ENCODE measurements at places on chromosomes 5 and 9. TPM values are rescaled to one million over a fixed set of nuclear protein-coding genes. Genes with fewer than 3 reads are reported as not detected.

DNA sequence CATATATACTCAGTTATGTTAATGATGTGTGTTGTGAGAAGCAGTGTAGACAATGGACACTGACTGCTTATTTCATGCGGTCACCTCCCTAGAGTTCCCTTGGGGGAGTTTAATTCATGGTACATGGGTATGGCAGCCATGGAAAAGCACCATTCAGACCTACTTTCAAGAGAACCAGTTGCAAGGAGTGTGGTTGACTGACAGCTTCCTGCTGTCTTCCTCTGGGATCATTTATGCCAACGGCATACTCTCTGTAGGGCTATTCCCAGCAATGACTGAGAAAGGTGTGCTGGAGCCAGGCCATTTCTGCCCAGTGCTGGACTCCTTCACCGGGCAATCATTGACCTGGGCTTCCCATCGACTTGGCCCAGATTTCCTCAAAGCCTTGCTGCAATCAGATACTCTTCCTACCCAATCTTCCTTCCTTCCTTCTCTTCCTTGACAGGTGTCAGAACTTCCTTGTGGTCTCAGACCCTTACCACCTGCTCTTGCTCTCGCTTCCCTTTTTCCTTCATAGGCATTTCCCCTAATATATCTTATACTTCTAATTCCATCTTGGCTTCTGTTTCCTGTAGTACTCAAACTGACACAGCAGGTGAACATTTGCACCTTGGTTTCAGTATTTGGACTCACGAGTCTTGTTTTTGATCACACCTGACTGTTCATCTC is 3.4 kb upstream of the CLINT1 start:
- peaks cover 38% of the 10 kb centered on the region for H3K4me1 ChIP-seq
- no peak overlapping the region for H3K4me3 ChIP-seq
- H3K27ac ChIP-seq: no peak overlapping the region
- no peak for DNase-seq
- no peaks in the 10 kb centered on the region for H3K36me3 ChIP-seq

Gene CCL27
- not detected for total RNA-seq

Gene TXN
- 476 TPM for total RNA-seq

DNA sequence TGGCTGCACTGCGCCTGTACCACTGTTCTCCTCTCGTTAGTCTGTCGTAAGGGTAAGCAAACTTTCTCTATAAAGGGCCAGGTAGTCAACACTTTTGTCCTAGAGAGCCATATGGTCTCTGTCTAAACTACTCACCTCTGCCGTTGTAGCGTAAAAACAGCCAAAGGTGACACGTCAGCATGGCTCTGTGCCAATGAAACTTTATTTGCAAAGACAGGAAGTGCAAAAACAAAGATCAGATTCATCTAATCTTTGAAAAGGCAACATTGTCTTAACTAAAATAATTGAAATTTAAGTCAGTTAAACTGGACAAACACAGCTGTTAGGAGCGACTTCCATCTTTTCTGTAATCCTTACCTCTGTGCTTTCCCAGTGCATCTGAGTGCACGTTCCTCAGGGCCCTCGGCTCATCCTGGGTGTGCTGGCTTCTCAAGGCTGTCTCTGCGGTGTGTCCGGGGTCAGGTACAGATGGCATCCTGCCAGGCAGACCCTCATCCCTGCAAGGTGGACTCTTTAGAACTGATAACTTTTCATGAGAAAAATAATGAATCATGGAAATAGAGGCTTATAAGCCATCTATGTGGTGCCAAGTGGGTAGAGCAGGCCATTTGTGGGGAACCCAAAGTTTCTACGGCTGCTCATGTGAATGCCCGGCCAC is 35.2 kb upstream of the IRX4 start:
- H3K4me3 ChIP-seq: no peak overlapping the region
- H3K36me3 ChIP-seq: no peaks in the 10 kb centered on the region
- H3K4me1 ChIP-seq: no peaks in the 10 kb centered on the region

DNA sequence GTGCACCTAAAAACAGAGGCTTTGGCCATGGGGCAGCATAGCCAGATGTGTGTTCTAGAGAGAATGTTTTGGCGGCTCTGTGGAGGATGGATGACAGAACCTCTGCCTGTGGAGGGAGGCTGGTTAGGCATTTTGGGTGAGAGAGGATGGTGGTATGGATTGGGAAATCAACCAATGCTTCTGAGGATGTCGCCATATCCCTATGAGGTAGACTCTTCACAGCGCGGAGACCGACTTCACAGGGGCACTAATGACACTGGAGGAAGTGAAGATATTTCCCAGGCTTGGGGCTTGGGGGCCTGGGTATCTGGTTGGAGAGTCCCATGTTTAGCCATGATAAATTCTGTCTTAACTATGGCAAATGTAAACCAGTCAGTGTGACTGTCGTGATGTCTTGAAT is 140.6 kb upstream of the KLF4 start:
- no peaks in the 10 kb centered on the region for H3K27me3 ChIP-seq
- no peak for DNase-seq
- no peak overlapping the region for H3K27ac ChIP-seq
- no peaks in the 10 kb centered on the region for H3K4me1 ChIP-seq
- no peak overlapping the region for H3K4me3 ChIP-seq

GRCh38 chr5:72653586-72653985 is 146.4 kb upstream of the ZNF366 start:
- peaks cover 8% of the 10 kb centered on the region for H3K4me1 ChIP-seq
- H3K27ac ChIP-seq: no peak overlapping the region
- H3K27me3 ChIP-seq: no peaks in the 10 kb centered on the region

- H3K4me3 ChIP-seq: no peak overlapping the region
- no peaks in the 10 kb centered on the region for H3K27me3 ChIP-seq
- no peaks in the 10 kb centered on the region for H3K36me3 ChIP-seq
- H3K27ac ChIP-seq: no peak overlapping the region
- DNase-seq: no peak
Observed at GRCh38 chr9:38431116-38431515, 6.9 kb upstream of the IGFBPL1 start.

- no peak overlapping the region for H3K4me3 ChIP-seq
- H3K27ac ChIP-seq: no peak overlapping the region
- H3K4me1 ChIP-seq: 0 out of 2 replicates have a peak, but pooled peaks cover 6% of the 10 kb centered on the region
- no peaks in the 10 kb centered on the region for H3K36me3 ChIP-seq
Observed at GRCh38 chr9:125794708-125795107, 47.5 kb downstream of the PBX3 start.
